Stimulated activated CD8-positive, alpha-beta memory T cell treated with anti-CD3 and anti-CD28 coated beads, Interleukin-7, amount 100 ng/mL, for 1 hour (primary cell): ENCODE measurements at places on chromosomes 16 and 17.

GRCh38 chr17:9036336-9036735, 15.0 kb downstream of the NTN1 start:
- no peak for DNase-seq

- DNase-seq = no peak
Measured at GRCh38 chr17:18851201-18851600, 6.7 kb upstream of the PRPSAP2 start.

DNA sequence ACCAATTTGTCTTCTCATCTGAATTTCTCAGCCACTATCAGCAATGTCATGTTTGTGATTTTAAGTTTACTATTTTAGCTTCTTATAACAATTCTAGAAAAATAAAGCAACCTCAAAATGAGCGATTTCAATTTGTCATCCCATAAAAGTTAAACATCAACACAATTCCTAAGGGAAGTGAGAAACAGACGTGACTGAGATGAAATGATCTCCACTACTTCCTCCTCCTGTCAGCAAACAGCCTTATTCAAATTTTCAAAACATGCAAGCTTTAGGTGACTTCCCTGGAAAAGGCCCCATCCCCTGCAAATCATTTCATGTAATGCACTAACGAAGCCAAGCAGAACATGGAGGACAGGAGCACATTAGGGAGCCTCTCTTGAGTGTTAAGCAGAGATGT, 64.9 kb downstream of the ZNF652 start:
- no peak for DNase-seq

DNA sequence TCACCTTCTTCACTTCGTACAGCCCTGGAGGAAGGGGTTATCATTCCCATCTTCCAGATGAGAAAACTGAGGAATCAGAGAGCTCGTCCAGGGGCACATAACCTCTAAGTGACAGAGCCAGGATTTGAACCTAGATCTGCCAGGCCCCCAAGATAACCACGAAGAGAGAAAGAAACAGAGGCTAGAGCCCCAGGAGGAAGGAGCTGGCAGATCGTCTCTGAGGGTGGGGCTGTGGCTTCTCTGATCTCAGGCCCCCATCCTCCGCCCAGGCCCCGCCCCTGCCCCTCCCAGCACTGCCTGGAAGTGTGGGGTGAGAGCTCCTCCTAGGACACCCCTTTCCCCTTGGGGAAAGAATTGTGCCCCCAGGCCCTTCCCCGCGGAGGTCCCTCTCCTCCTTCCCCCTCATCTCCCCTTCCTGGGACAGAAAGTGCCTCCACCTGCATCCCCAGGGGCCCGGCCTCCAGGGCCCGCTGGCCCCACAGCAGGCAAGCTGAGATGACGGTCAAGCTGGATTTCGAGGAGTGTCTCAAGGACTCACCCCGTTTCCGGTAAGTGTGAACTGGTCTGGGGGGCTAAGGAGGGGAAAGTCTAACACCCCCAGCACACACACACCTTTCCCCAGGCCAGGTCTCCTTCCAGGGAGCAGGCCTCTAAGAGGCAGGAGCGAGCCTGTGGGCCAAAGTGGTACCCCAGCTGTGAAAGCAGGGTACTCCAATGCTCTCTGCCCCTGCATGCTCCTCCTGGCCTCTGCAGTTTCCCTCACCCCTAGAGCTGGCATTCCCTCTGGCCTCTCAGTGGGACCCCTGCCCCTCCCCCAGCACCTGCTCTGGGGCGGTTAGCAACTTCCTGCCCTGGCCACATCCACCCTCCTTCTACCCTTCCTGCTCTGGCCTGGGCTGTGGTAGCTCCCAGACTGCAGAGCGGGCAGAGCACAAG, at the start of gene ACAP1:
ACAP1 (plus strand) TSS at position 290 of the 936 bp plus-strand sequence; CDS start at position 496, 206 bp downstream.
- peak; percentile 66 for DNase-seq

DNA sequence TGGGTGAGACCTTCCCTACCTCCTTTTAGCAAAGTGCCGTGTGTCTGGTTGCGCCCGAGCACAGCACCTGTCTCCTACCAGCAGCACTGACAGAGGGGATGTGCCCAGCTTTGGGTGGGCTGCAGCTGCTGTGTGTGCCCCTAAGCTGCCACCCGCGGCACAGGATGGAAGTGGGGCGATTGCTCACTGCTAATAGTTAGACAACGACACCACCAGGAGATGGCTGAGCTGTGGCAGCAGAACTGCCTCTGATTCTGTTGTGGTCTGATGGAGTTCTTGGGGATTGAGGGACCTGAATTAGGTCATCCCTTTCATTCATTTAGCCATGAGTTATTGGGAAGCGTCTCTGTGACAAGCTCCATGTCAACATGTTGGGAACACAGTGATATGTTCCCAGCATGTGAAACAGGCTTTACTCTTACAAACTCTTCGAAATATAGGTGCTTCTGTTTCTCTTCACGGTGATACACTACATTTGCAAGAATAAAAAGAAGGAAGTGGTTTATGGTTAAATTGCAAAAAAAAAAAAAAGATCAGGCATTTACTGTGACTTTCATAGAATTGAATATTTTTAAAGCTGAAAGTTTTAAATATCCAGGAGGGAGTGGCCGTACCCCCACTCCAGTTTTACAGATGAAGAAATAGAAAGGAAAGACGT, 184.4 kb downstream of the MAF start:
- DNase-seq = no peak

DNA sequence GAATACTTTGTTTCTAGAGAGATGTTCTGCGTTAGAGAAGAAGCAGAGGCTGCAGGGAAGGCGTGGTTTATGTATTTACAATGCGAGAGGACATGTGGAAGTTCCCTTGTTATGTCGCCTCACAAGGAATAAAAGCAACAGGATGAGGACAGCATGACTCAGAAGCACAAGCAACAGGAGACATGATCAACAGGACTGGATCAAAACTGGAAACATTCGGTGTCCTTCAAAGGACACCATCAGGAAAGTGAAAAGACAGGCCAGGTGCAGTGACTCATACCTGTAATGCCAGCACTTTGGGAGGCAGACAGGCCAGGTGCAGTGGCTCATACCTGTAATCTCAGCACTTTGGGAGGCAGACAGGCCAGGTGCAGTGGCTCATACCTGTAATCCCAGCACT, 52.6 kb downstream of the CCDC57 start:
- no peak for DNase-seq

DNA sequence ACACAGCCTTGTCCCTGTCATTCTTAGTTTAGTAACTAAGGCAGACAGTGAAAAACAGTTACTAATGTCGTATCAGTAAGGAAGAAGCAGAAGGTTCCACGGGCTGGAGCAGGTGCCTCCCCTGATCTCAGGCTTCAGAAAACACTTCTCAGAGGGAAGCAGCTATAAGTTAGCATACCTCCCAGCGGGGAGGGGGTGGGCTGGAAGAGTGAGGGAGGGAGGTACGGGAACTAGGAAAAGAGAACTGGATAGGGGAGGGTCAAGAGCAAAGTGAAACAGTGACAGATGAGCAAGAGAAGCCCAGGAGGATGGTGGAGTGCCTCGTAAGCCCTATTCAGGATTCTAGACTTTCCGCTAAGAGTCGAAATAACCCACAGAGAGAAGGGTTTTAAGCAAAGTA, 186.3 kb upstream of the XYLT1 start:
- DNase-seq = no peak

DNA sequence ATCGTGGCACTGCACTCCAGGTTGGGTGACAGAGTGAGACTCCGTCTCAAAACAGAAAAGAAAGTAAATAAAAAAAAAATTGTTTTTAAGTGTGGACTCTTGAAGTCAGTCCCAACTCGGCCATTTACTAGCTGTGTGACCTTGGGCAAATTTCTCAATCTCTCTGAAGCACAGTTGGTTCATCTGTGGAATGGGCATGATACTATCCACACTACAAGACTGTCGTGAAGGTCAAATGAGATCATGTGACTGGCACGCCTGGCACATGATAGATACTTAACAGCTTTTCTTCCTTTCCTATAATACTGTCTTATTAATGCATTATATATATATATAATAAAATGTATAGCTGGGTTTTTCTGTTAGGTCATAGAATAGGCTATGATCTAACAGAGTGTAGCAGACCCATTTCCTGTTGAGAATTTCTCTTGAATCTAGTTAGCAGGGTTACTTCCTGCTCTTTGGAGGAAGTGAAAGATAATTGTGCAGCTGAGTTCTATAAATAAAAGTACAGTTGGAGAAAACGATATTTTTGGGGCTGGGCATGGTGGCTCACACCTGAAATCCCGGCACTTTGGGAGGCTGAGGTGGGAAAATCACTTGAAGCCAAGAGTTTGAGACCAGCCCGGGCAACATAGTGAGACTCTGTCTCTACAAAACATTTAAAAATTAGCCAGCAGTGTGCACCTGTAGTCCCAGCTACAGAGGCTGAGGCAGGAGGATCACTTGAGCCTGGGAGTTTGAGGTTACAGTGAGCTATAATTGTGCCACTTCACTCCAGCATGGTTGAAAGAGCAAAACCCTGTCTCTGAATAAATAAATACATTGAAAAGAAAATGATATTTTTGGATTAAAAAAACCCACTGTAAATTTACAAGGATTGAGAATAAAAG, 7.3 kb downstream of the MILR1 start:
- DNase-seq = no peak

DNA sequence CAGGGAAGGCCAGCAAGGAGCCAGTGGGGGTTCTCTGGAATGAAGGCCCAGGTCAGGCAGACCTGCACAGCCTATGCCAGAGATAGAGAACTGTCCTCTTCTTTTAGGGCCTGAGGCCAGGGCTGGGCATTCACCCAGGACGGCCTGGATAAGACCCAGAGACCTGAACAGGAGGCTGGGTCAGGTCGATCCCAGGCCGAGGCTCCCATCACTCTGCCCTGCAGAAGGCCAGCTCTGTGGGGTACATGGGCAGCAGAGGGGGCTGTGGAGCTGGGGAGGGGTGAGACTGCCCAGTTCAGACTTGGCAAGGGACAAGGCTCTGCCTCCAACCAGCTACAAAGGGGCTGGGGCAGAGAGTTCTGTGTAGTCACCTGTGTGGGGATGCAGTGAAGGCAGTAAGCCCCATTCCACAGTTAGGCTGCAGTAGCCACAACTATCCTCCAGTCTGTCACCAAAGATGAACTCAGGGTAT, 14.6 kb downstream of the HSD11B2 start:
- no peak for DNase-seq

GRCh38 chr17:64786337-64786736, 124.2 kb upstream of the SMURF2 start:
- DNase-seq = no peak

DNA sequence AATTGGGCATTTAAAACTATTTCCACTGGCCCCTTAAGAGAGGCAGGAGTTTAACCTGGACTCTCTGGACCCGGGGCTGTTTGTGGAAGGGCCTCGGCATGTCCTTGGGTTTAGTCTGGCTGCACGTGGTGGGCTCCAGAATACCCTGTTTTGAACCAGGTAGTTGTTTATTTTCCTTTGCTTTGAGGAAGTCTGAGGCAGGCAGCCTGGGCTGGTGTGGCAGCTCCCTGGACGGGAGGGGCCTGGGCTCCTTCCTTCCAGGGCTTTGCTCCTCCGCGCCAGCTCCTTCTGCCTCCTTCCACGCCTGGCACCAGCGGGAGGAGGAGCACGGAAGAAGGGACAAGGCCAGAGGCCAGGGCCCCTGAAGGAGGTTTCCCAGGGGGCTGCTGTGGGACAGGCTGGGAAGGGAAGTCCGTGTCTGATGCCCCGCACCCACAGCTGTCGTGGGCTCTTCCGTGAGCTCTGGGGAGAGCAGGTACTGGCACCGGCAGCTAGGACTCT, 15.5 kb downstream of the BANP start:
- no peak for DNase-seq

DNA sequence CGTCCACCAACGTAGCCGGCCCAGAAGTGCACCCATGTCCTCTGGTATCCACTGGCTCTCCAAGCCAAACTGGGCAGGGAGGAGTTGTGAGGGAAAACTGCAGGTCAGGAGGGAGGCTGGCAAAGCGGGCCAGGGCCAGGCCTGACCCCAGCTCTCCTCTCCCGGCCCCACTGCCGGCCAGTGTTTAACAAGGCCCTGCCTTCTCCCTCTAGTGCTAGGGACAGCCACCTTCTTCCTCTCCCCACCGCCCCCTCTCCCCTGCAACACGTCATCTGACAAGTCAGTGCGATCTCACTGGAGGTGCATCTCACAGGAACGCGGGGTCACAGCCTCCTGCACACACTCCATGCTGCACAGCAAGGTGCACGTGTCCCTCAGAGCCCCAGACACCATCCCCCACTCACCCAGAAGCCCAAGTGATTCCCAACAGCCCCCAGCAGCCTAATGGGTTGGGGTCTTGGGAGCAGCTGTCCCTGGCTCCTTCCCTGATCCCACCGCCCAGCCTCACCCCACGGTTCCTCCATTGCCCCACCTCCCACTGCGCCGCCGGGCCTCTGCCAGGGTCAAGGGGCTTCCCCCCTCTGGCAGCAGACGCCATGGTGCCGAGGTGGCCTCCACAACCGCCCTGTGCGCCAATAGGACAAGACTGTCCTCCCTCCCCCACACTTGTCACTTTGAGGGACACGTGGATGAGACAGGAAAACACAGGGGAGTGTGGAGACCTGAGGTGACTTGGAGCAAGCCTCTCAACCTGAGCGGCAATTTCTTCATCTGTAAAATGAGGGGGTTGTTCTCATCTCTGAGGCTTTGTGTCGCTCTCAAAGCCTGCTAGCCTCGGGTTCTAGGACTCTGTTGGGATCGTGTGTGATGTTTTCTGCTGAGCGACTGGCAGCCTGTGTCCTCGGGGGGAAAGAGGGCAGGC, 1.1 kb upstream of the ACE start:
- DNase-seq = no peak

- DNase-seq = no peak
Measured at GRCh38 chr16:31213877-31214707, at the start of gene TRIM72. Gene TRIM72, plus strand, starts transcription at chr16:31214119. Its CDS starts 620 bp downstream, at chr16:31214739.

DNA sequence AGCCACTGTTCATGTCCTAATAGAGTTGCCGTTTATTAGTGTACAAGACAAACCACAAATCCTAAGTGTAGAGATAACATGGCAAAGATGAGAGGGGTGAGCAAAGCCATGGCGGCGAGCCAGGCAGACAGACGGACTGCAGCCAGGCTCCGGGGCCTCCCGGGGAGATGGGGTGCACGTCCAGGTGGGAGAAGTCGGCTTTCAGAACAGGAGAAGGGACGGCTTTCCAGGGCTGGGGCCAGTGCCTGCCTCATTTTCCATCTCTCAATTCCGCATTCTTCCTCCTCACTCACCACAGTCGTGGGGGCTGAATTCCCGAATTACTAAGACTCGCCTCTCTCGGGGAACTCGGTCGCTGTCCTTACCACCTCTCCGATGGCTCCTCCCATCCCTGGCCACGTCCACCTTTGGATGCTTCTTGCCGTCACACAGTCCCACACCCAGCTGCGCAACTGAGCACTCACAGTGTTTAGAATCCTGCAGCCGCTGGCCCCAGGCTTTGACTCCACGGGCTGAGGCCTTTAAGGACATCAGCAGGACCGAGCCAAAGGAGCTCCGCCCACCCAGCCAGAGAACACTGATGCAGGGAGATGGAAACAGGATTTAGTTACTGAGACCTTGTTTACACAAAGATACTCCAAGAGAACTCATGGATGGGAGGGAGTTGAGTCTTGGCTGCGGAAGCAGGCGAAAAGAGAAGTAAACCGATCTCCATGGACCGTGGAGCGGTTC, 59.7 kb downstream of the RNF112 start:
- no peak for DNase-seq
